ENCODE measurements at places on chromosomes 5 and 9.

DNA sequence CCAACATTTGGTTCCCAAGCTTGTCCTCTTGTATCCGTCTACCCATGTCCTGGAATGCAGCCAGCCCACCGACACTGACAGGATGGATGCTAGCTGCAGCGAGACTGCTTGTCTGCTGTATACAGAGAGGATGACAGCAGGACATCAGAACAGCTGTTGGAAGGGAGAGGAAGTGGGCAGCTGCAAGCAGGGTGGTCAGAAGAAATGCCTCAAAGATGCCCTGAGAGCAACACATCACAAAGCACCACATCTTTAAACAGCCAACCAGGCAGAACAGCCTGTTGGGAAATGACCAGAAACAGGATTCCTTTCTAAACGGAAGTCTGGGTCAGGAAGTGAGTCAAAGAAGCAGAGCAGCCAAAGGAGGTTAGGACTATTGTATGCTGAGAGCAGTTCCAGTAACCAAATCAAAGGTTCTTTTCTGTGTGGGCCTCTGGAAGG is 219.1 kb downstream of the NDUFS4 start:
- DNase-seq, result no peak

GRCh38 chr9:110452227-110452801 is 114.7 kb upstream of the TXNDC8 start:
- no peak for DNase-seq

GRCh38 chr5:157004893-157005551 is 42.0 kb upstream of the TIMD4 start:
- DNase-seq, result no peak

DNA sequence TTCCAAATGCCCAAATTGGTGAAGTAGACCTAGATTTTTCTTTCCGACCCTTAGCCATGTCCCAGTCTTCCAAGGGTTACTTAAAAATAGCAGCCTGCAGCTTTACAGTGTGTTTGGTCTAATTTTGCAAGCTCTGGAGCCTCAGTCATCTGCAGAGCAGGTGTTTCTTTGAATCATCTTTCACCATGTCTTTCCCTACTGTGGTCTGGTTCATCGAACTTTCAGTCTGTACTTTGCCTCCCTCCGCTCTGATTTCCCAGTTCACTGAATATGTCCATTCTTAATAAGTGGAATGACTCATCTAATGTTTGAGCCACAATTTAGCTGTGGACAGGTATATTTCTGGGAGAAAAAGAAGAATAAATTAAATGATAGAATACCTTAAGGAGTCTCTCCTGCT is 1060.7 kb downstream of the EFNA5 start:
- DNase-seq, result no peak

- DNase-seq, result no peak
These were observed 214.9 kb upstream of the WWC1 start for GRCh38 chr5:168076561-168076991.

Data from retinal pigment epithelial cell (primary cell).